ENCODE measurements at places on chromosomes 3 and 15.

DNA sequence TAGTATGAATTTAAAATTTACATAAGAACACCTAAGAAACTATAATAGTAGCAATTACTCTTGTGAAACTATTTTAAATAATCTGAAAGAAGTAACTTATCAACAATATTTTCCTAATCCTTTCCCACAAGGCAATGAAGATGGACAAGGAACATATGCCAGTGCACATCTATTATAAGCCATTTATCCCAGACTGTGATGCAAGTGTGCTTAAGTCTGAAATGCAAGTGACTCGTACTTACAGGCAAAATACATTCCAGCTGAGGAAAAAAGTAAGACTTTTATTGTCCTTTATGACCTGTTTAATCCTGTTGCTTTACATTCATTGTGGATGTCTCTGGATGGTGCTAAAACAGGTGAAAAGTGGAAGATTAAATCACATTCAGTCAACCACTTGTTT lies 709.4 kb downstream of the ZNF385D start:
- no peak for DNase-seq

DNA sequence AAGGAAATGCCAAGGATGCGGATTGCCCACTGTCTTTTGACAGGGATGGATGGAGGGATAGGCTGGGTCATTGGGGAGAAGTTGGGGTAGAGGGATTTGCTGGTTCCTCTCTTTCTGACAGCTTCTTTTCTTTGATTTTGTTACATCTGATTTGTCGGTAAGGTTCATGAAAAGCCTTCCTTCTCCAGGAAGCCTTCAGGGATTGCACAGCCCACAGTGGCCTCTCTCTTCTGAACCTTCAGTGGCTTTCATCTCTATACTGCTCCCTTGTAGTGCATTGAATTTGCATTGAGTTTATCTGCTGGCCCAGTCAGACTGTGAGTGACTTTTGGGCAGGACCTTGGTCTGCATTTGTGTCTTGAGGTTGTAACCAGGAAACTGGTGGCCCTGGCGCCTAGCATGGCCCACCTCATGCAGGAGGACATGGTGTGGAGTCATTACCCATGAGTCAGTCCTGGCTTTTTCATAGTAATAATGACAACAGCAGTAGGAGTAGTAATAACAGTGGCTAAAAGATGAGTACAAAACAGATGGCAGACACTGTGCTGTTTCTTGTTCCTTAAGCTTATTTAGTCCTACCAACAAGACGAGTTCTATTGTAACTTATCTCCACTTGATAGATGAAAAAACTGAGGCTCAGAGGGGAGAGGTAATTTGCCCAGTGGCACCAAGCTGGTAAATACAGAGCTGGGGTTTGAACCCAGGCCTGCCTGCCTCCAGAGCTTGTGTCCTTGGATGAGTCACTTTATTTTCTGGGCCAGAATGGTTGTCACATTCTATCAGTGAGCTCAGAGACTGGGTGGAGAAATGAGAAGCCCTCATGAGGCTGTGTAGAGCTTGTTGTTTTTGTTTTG lies 28.4 kb downstream of the SMAD6 start:
- no peak for DNase-seq

DNA sequence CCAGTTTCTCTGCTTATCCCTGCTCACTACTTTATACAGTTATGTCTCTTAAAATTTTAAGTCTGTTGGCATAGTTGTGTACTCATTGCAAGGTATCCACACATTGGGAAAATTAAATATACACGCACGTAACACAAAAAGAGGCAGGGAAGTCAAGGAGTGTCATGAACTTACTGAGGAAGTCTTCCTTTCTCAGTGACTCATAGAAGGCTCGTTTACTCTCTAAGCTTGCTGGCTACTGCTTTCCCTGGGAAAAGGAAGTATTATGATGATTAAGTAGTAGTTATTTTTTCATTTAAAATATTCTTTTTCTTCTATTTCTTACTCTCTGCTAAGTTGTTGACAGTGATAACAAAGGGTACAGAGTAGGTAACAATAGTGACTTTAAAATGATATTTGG lies 287.3 kb downstream of the UBE2E2 start:
- no peak for DNase-seq

DNA sequence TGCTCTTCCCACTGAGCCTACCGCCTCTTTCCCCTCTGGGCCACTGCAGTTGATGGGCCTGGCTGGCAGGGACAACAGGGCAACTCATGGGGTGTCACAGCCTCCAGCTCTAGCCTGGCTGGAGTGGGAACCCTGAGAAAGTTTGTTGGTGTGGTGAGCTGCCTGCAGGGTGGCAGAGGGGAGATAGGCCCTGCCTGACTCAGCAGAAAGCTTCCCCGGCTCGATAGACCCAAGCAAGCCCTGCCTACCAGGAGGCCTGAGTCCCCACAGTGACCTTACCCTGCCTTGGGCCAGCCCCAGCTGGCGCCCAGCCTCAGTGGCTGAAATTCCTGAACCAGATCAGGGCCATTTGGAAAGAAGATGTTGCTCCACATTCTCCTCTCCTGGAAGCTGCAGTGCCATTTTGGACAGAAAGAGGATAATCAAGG lies 29.4 kb downstream of the ABTB1 start:
- no peak for DNase-seq

- DNase-seq = no peak
These were observed 153.7 kb upstream of the KCNMB2 start for GRCh38 chr3:178382449-178383061.

GRCh38 chr3:62416144-62416543 lies 42.8 kb upstream of the FEZF2 start:
- no peak for DNase-seq

DNA sequence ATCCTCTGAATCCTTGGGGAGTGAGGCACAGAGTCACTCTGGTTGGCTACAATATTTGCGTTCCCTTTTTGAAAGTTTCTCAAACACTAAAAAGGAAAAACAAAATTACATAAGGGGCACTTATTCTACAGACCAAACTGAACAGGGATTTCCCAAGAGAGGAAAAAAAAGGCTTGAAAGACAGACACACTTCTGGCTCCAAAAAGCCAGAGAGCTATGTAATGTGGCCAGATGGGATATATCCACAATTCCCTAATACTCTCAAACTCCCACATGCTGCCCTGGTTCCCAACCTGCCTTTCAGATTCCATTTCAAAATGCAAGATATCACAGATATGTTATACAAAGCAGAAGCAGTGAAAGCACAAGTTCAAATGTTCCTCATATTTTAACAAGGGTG lies 1.6 kb downstream of the FRMD4B start:
- no peak for DNase-seq

DNA sequence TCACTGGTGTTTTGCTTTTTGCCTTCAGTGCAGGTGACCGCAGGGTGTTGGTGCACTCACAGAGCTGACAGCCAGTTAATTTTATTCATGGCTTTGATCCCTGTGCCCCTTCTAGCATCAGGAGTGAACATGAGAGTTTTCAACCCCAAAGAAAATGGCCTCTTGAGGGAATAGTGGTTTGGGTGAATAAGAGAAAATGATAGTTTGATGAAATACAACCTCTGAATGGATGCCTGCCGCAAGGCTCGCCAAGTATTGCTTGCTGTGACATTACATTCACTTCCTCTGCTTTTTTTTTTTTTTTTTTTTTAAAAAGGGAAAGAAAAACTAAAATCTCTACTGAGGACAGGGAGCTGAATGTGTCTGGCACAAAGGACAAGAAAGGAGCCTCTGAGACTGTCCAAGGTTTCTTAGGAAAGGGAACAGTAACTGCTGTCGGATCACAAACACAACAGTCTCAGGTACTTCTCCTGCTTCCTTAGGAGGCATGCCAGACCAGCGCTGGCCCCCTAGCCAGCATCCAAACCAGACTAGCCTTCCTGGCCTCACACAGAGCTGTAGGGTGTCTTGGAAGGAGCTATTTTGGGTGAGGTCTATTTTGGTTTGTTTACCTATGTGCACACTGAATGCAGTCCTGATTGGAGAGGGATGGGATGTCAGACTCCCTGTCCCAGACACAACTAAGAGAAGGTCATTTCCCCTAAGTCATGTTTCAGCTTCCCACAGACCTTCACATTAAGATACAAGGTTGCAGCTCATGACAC lies 29.0 kb downstream of the CCDC80 start:
- DNase-seq = no peak

DNA sequence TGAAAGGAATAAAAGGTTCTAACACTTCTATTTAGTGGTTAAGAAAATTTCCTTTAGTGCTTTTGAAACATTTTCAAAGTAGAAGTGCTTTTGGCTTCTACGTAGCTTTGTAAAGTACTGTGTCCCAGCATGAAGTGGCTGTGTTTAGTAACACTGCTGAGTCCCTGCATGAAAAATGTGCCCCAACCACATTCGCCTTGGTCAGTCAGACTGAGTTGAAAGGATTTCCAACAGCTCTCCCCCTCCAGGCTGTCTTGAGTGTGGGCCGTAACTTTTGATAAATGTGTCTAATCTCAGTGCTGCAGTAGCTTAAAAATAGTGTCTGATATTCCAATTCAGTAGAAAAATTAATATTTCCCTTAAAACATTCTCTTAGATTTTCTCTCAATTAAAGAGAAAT lies 115.0 kb downstream of the NR1D2 start:
- no peak for DNase-seq

Measured in activated CD4-positive, alpha-beta T cell treated with anti-CD3 and anti-CD28 coated beads, Interleukin-2, amount 50 U/mL, for 24 hours (primary cell).